ENCODE measurements at places on chromosomes 16 and 17.

DNA sequence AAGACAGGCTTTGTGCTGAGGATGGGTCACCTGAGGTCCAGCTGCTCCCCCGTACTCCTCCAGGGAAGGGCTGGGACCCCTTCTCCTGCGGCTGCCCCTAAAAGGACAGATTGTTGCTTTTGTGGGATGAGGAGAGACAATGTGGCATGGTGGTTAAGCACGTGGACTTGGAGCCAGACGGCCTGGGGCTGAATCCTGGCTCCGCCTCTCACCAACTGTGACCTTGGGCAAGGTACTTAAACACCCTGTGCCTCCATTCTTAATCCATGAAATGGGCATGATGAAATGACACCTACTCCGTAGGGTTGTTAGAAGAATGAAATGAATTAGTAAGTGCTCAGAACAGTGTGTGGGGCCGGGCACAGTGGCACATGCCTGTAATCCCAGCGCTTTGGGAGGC is 39.6 kb upstream of the PLCG2 start:
- DNase-seq, result no peak

DNA sequence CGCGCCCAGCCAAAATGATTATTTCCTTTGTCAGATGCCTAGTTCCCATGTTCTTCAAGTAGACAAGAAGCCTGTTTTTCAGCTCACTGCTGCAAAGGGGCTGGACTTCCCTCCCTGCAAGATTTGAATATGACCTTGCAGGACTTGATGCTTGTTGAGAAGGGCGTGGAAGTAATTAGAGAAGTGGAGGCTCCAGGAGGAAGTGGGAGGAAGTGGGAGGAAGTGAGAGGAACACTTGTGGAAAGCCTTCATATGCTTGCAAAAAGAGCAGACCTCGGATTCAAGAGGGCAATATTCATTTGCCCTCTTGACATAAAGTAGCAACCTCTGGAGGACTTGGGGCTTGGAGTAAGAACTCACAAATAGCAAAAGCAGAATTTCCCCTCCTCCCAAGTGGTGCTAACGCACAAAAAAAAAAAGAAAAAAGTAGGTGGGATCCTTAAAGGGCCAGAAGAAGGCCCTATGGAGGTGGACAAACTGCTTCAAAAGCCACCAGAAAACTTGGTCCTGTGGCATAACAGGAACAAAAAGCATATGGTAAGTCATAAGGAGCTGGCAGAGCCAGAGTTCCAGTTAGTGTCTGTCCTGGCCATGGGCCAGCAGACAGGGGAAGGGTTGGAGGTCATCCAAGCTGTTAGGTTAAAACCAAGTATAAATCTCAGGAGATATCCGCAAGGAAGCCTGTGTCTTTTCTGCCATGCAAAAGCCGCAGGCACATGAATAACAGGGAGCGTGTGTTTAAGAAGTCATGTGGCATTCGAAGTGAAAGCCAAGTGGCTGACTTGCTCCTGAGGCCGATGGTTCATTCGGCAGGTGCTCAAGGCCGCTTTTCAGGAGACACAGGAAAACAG is 20.6 kb upstream of the PRKAR1A start:
- no peak for DNase-seq

GRCh38 chr17:19502517-19502916 is 31.1 kb upstream of the SLC47A1 start:
- no peak for DNase-seq

GRCh38 chr16:11180489-11180888 is 75.5 kb downstream of the SOCS1 start:
- no peak for DNase-seq

DNA sequence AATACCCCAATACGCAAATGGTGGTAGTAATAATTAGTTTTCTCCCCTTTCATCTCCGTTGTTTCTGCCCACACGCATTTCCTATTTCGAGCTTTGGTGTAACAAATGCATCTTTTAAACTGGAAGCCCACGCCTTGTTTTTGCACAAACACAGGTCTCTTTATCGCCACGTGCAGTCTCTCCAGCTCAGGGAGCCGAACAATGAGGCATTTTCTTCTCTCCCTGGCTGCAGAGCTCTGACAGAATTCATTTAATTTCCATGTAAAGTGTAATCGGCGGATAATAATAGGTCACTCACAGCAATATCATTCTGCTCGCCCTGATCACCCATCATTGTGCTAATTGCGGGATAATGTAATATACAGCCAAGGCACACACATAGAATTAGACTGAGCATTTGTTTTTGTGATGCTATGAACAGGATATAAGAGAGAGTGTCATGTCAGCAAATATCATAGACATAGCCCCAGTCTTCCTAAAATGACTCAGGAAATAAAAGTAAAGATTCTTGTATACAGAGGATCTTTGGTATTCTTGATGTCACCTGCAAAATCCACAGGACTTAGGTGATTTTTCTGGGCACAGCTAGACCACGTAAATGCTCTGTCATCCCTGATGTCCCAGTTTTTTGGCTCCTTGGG is 452.6 kb upstream of the CDH11 start:
- DNase-seq, result no peak

DNA sequence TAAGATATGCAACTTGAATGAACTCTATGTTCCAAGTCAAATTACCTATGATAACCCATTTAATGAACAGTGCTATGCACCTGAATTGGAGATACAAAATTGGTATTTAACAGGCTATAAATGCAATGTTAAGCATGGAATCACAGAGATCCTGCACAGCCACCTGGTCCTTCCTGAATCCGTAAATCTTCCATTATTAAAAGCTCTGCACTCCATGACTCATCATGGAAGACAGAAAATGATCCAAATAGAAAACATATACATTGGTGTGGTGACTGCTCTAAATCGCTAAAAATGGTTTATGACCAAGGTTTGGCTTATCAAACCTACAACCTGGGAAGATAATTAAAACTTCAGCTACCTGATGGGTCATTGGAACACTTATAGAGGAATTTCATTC is 45.3 kb downstream of the GLG1 start:
- no peak for DNase-seq

DNA sequence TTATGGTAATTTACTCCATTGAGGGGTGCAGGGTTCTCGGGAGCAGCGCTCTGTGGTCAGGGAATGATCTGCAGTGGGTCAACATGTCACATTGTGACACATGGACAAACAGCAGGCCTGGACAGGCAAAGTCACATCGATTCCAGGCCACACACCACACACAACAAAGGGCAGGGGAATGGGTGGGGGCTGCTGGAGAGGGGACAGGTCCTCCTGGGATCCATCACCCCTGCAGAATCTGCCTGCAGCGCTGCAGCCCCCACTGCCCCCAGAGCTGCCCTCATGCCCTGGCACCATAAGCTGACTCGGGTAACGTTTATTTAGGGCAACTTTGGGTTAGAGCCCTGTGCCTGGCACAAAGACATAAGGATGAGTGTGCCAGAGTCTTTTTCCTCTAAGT is 9.1 kb downstream of the PEMT start:
- no peak for DNase-seq

- DNase-seq, result no peak
These were observed 21.5 kb upstream of the PECAM1 start for GRCh38 chr17:64411999-64412771.

DNA sequence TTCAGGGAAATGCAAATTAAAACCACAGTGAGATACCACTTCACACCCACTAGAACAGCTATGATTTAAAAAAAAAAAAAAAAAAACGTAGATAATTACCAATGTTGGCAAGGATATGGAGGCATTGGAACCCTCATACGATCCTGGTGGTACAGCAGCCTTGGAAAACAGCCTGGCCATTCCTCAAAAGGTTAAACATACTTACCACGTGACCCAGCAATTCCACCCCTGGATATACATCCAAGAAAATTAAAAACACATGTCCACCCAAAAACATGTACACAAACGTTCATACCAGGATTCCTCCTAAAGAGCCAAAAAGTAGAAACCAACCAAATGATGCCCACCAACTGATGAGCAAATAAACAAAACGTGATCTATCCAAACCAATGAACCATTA is 68.1 kb downstream of the GAS7 start:
- DNase-seq, result no peak

- DNase-seq, result no peak
These were observed 11.8 kb downstream of the OGFOD1 start for GRCh38 chr16:56463153-56463552.

GRCh38 chr16:86685076-86685475 is 106.7 kb downstream of the FOXL1 start:
- no peak for DNase-seq

GRCh38 chr17:82193520-82194220 is 19.0 kb downstream of the CCDC57 start:
- DNase-seq, result no peak

GRCh38 chr17:69437475-69437874 is 23.0 kb downstream of the MAP2K6 start:
- no peak for DNase-seq

DNA sequence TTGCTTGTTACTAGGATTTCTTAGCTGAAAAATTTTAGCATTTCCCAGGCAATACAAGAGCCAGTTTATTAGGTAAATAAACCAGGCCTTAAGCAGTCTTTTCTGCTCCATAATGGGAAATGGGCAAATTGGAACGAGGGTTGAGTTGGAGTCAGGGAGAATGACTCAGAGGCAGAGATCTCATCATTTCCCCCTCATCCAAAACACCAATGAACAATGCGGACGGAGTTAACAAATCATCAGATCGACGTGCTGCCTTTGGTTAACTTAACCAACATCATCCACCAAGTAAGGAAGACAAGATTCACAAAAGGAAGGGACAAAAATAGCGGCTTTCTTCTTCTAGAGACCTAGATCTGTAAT is 243.5 kb downstream of the STX8 start:
- DNase-seq, result no peak
